ENCODE measurements at places on chromosomes 1 and 21.

GRCh38 chr1:99669821-99670220 lies 23.9 kb downstream of the PALMD start:
- DNase-seq = no peak

GRCh38 chr1:202968895-202969295 lies 1.8 kb upstream of the CYB5R1 start:
- DNase-seq = peak; percentile 57

GRCh38 chr1:234614081-234614489 lies 4.1 kb upstream of the IRF2BP2 start:
- no peak for DNase-seq

DNA sequence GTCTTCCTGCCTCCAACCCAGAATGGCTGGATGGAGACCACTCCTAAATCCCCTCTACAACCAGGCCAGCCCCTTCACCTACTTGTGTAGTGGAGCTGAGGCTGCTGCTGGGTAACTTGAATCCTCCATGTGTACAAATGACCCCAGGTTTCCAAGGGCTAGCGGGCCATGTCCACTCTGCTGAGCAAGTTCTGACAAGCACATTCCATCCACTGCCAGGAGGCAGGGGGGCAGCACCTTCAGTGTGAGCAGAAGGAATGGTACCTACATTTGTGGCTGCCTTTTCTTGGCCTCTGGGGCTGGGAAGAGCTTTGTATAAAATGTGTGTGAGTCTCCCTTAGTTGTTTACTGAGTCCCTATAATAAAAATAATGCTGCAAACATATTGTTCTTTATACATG lies 14.5 kb downstream of the KIAA0040 start:
- no peak for DNase-seq

DNA sequence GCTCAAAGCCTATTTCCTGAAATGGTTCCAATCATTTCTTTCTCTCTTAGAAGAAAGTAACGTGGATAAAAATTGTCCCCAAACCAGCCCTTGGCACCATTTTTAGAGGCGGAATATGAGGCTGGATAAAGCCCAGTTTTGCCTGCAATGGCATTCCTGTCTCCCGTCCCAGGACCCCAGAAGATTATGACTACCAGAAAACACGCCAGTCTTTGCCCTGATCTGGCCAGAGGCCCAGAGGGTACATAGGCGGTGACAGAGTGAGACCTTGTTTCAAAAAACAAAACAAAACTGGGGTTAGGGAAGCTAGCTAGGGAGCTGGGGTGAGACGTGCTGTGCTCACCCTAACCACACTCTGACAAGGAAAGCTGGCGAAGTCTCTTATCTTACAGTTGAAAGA lies at the start of gene AADACL4:
Gene AADACL4, plus strand, starts transcription at position 301 of the 400 bp plus-strand sequence. CDS start 462 bp downstream, outside the sequence.
- DNase-seq = no peak

DNA sequence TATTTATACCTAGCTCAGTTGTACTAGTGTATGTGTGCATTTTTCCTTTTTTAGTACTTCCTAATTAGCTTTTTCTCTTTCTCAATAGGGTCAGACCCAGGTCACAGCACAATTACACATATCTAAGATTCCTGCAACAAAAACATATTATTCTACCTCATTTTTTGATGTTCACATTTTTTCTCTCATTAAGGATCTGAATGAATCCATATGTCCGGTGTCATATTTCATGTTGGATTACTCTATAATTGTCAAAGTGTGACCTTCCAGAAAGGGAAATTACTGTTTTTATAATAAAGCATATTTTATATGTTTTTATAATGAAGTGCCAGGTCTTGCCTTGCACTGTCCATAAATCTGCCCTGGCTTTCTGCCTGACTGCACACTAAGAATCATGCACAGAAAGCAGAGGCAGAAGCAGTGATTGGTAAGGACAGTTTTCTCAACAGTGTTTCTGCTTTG lies 143.7 kb downstream of the KCNT2 start:
- DNase-seq = no peak

- DNase-seq = no peak
These were observed 11.8 kb downstream of the HTR6 start for GRCh38 chr1:19676438-19676922.

GRCh38 chr1:115506518-115506917 lies 135.3 kb upstream of the VANGL1 start:
- DNase-seq = no peak
